ENCODE measurements at places on chromosomes 3 and 15.

DNA sequence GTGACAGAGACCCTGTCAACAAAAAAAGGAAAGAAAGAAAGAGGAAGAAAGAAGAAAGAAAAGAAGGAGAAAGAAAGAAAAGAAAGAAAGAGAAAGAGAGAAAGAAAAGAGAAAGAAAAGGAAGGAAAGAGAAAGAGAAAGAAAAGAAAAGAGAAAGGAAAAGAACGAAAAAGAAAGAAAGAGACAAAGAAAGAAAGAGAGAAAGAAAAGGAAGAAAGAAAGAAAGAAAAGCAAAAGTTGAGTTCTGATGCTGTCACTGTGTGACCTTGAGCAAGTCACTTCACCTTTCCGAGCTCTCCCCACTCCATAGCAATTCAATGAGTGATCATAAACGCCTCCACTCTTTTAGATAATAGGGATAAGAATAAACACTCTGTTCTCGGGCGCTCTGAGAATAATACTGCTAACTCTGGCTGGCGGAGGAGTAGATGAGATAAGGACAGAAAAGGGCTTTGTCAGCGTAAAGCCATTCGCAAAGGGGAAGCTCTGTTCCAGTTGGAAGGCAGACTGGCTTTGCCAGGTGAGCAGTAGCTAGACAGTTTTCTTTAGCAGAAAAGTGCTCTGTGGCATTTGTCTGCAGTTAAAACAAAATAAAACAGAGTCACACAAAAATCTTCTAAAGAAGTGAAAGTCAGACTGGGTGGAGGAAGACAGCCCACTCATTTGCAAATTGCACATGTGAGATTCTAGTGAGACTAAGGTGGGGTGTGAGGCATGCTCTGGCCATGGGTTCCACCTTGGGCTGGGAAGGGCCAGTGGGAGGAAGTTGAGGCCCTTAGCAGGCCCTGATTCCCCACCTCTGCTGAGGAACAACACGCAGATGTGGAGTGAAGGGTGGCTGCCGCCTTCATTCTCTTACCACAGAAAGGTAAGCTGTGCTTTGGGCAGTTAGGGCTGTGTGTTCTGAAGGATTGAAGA lies 9.6 kb upstream of the FLNB start:
- DNase-seq = no peak

- no peak for DNase-seq
These were observed 4.3 kb downstream of the SELENOT start for GRCh38 chr3:150607267-150608065.

DNA sequence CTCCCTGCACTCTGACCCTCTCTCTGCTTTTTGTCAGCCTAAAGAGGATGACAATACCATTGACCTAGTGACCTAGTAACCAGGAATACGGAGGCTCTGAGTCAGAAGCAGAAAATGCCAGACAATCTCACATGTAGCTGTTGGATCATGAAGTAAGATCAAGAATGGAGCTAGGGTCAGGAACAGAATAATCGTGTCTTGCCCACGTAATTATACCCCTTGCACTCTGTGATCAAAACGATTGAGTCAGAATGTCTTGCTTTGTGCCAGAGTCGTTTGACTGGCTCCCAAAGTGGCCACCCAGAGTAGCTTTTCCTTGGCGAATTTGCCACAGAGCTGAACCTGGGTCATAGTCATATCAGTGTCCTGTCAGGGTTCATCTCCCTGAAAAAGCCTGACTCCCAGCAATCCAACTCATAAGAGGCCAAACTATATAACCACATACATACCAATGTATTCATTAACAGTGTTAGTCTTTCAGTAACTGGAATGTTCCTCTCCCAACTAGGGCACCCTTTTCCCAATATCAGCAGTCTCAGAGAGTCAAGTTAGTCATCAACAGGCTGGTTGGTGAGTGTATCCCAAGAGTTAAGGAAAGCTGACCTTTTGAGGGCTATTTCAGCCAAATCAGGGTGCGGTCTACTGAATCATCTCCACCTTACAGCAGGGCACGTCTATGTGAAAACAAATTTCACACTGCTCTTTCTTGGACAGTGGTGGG lies 5.0 kb upstream of the CDV3 start:
- no peak for DNase-seq

GRCh38 chr15:59166601-59167265 lies 39.9 kb upstream of the LDHAL6B start:
- DNase-seq = no peak

DNA sequence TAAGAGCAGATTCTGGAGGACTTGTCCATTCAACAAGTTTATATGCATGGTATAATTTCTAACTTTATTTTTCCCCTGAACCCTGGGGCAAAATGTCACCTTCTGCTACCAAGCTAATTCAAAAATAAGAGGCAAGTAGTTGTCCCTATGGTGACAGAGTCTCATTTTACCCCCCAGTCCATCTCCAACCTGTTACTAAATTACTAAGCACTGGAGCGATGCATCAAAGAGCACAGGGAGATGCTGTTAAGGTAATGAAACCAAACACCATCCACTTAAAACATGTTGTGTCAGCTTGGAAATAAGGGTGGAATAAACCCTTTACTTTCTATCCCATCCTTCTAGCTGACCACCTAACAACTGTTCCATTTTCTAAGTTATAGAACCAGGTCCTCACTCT lies 417.4 kb upstream of the ATP11B start:
- DNase-seq = no peak
